NCI-H1417 (cell line): ENCODE measurements at places on chromosomes 11 and 22.

- DNase-seq: no peak
Observed at GRCh38 chr22:27310966-27311697, 490.4 kb downstream of the MN1 start.

DNA sequence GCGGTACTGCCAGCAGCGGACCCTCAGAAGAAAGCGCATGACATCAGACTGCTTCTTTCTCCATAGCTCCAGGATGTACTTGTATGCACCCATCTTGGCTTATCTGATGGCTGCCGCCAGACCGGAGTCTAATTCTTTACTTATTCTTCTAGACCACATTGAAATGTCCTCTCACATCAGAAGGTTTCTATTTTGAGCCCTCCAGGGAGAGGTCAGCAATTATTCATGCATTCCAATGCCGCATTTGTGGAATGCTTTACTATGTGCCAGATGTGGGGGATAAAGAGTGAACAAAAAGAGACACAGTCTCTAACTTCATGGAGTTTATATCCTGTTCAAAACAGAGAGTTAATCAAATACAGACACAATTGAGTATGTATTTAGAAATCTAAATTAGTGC is 230.1 kb downstream of the MIAT start:
- no peak for DNase-seq

DNA sequence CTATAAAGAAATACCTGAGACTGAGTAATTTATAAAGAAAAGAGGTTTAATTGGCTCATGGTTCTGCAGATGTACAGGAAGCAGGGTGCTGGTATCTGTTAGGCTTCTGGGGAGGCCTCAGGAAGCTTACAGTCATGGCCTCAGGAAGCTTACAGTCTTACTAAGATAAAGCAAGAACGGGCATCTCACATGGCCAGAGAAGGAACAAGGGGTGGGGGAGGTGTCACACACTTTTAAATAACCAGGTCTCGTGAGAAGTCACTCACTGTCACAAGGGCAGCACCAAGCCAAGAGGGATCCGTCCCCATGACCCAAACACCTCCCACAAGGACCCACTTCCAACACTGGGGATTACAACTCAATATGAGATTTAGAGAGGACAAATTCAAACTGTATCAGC is 192.8 kb upstream of the B3GAT1 start:
- no peak for DNase-seq

GRCh38 chr11:71538666-71538990 is 803 bp downstream of the KRTAP5-8 start:
- no peak for DNase-seq

GRCh38 chr11:114610550-114610949 is 15.0 kb upstream of the NXPE4 start:
- DNase-seq: no peak

- no peak for DNase-seq
Observed at GRCh38 chr11:31022080-31022479, 347.5 kb downstream of the DCDC1 start.

DNA sequence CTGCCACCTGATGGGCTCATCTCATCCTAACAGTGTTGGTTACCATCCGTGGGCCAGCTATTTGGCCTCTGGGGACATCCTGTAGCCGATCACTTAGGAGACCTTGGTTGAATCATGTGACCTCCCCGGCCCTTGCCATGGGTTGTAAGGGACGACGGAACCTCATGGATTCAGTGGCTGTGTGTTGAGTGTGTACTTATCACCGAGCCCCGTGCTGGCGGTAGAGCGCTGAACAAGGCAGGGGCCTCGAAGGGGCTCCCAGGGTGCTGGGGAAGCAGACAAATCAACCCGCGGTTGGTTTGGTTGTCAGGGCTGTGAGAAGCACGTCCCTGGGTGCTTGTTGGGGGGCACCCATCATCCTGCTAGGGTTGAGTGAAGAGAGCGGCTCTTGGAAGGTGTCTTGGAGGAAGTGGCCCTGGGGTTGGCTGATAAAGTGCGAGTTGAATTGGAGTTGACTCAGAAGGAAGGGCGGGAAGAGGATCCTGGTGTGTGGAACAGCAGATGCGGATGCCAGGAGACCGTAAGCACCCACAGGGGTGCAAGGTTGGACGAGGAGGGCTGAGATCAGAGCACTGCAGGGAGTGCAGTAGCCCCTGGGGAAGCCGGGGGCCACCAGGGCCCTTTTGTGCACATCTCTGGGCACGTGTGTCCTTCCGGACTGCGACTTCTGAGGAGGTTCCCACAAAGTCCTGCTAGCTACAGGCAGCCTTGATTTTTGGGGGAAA is 53.6 kb downstream of the MPPED1 start:
- DNase-seq: no peak
